Keratinocyte (primary cell): ENCODE measurements at places on chromosomes 6 and 20. TPM values are rescaled to one million over a fixed set of nuclear protein-coding genes. Genes with fewer than 3 reads are reported as not detected.
A peak's percentile ranks its signal among the peaks of the same experiment; 100 is the strongest.

OGFR gene
- 29.8 to 39.8 TPM (median 31.5 TPM) in 3 replicates for polyA plus RNA-seq

NOX3 gene
- not detected in 3 replicates for polyA plus RNA-seq

SLC4A11 gene
- 3.9 to 5.0 TPM (median 4.7 TPM) in 3 replicates for polyA plus RNA-seq

HCRTR2 gene
- polyA plus RNA-seq: not detected in 3 replicates

CYP39A1 gene
- polyA plus RNA-seq: 0.77 to 1.6 TPM (median 1.5 TPM) in 3 replicates

DNA sequence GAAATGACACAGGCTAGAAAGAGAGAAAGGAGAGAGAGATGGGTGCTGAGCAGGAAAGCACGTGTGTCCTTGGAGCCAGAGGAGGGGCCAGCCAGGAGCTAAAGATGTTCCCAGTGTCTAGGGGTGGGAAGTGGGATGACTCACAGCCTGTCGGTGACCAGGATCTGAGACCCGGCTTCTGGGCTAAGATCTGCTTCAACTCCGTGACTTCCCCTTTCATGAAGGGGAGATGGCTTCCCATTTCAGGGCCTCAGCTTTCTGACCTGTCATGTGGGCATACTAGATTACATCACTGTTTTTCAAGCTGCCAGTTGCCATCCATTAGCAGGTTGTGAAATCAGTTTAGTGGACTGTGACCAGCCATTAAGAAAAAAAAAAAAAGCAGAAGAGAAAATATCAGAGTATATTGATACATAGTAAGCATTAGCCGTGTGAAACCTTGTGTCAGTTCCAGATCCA lies 5.4 kb downstream of the TGM3 start:
- no peak overlapping the region for H3K4me3 ChIP-seq
- no peaks in the 10 kb centered on the region for H3K4me1 ChIP-seq
- H3K36me3 ChIP-seq: no peaks in the 10 kb centered on the region
- H3K27me3 ChIP-seq: peaks cover 25% of the 10 kb centered on the region
- no peak overlapping the region for H3K27ac ChIP-seq
- DNase-seq: no peak

- no peak overlapping the region for H3K27ac ChIP-seq
- peaks cover 1% of the 10 kb centered on the region for H3K4me1 ChIP-seq
- no peak overlapping the region for H3K4me3 ChIP-seq
- no peak for DNase-seq
Observed at GRCh38 chr6:134753001-134753400, 196.9 kb downstream of the ALDH8A1 start.

- H3K4me1 ChIP-seq: no peaks in the 10 kb centered on the region
- no peak overlapping the region for H3K4me3 ChIP-seq
- no peak overlapping the region for H3K27ac ChIP-seq
- no peak for DNase-seq
- H3K36me3 ChIP-seq: no peaks in the 10 kb centered on the region
- H3K27me3 ChIP-seq: no peaks in the 10 kb centered on the region
Observed at GRCh38 chr6:98687752-98688151, 146.6 kb upstream of the POU3F2 start.

- H3K27me3 ChIP-seq: no peaks in the 10 kb centered on the region
- no peaks in the 10 kb centered on the region for H3K4me1 ChIP-seq
- DNase-seq: no peak
- no peak overlapping the region for H3K4me3 ChIP-seq
- H3K27ac ChIP-seq: no peak overlapping the region
- no peaks in the 10 kb centered on the region for H3K36me3 ChIP-seq
Observed at GRCh38 chr6:131736003-131736596, 25.3 kb upstream of the CTAGE9 start.

DNA sequence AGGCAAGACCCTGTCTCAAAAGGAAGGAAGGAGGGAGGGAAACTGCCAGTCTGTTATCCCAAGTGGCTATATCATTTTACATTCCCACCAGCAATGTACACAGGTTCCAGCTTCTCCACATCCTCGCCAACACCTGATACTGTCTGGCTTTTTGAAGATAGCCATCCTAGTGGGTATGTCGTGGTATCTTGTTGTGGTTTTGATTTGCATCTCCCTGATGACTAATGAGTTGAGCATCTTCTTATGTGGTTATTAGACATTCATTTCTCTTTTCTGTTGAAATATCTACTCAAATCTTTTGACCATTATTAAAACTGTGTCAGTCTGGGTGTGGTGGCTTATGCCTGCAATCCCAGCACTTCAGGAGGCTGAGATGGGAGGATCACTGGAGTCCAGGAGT lies 47.9 kb upstream of the ARID1B start:
- H3K4me3 ChIP-seq: no peak overlapping the region
- peaks cover 9% of the 10 kb centered on the region for H3K4me1 ChIP-seq
- no peaks in the 10 kb centered on the region for H3K36me3 ChIP-seq
- peaks cover 4% of the 10 kb centered on the region for H3K27me3 ChIP-seq
- H3K27ac ChIP-seq: no peak overlapping the region

DNA sequence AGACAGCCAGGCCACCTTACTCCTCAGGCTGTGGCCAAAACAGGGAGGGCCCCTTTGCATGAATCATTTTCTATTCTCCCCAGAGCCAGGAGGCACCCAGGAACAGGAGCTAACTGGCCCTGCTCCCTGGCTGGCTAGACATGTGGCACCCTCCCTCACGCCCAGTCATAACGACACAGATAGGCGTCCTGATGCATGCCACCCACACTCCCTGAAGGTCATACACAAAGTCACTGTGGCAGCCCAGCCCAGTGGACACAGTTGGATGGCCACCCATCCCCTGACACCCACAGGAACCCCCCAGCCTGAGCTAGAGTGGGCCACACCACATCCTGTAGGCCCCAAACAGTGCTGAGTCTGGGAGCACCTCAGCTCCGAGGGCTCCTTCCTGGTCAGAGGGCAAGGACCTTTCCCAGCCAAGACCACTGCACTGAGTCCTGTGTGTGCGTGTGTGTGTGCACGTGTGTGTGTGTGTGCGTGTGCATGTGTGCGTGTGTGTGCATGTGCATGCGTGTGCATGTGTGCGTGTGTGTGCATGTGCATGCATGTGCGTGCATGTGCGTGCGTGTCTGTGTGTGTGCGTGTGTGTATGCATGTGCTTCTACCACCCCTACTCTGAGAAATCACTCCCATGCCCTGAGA lies 21.6 kb downstream of the TFEB start:
- no peak overlapping the region for H3K4me3 ChIP-seq
- peak overlapping the region; percentile 46 for H3K27ac ChIP-seq
- H3K36me3 ChIP-seq: peaks cover 1% of the 10 kb centered on the region
- peaks cover 39% of the 10 kb centered on the region for H3K4me1 ChIP-seq

GRCh38 chr6:359261-360035 lies 32.1 kb upstream of the IRF4 start:
- H3K27ac ChIP-seq: no peak overlapping the region
- no peaks in the 10 kb centered on the region for H3K4me1 ChIP-seq
- H3K36me3 ChIP-seq: no peaks in the 10 kb centered on the region
- H3K4me3 ChIP-seq: no peak overlapping the region
- no peak for DNase-seq

- H3K36me3 ChIP-seq: no peaks in the 10 kb centered on the region
- peaks cover 30% of the 10 kb centered on the region for H3K4me1 ChIP-seq
- no peak for DNase-seq
- H3K27me3 ChIP-seq: no peaks in the 10 kb centered on the region
Observed at GRCh38 chr6:148448369-148449012, 105.9 kb downstream of the SASH1 start.

DNA sequence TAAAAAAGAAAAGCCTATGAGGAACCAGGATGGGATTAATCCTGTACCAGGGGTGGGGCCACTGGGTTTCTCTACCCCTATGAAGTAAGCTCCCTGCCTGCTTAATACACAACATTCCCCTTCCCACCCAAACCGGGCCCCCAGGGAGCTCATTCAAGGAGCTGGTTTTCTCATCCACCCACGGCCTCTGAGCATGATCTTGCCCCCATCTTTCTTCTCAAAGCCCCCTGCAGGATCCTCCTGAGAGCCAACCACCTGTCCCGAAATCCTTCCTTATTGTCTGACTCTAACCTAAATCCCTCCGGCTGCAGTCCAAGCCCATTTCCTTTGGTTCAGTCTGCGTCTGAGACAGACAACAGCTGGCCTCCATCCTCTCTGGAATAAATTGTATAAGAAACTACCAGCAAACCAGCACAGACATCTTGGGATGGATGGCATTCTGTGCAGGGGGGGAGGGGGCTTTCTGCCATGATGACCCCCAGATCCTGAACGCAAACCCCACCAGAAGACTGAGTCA lies 21.0 kb downstream of the KCNK5 start:
- H3K27me3 ChIP-seq: no peaks in the 10 kb centered on the region
- no peak overlapping the region for H3K27ac ChIP-seq
- H3K4me1 ChIP-seq: peaks cover 8% of the 10 kb centered on the region
- no peak overlapping the region for H3K4me3 ChIP-seq

- H3K27me3 ChIP-seq: no peaks in the 10 kb centered on the region
- DNase-seq: no peak
- H3K4me3 ChIP-seq: no peak overlapping the region
- H3K4me1 ChIP-seq: no peaks in the 10 kb centered on the region
- H3K27ac ChIP-seq: no peak overlapping the region
- H3K36me3 ChIP-seq: no peaks in the 10 kb centered on the region
Observed at GRCh38 chr20:9078826-9079731, 10.2 kb downstream of the PLCB4 start.

DNA sequence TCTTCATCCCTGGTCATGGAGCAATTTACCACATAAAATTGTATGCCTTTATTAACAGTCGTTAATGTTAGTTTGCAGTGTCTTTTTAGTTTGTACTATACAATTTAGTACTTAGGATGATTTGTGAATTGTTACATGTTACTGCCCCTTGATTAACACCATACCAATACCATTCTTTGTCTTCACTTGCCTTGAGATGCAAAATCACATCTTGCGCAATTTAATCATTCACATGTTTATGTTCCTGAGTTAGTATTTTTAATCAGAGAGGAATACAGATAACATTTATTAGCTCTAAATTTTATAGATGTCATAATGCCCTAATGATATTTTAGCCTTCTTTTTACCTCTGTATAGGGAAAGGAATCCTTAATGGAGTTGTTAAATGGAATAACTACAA lies 114.1 kb downstream of the SCAF8 start:
- no peaks in the 10 kb centered on the region for H3K36me3 ChIP-seq
- no peaks in the 10 kb centered on the region for H3K27me3 ChIP-seq
- no peak overlapping the region for H3K4me3 ChIP-seq
- no peak overlapping the region for H3K27ac ChIP-seq
- no peaks in the 10 kb centered on the region for H3K4me1 ChIP-seq

DNA sequence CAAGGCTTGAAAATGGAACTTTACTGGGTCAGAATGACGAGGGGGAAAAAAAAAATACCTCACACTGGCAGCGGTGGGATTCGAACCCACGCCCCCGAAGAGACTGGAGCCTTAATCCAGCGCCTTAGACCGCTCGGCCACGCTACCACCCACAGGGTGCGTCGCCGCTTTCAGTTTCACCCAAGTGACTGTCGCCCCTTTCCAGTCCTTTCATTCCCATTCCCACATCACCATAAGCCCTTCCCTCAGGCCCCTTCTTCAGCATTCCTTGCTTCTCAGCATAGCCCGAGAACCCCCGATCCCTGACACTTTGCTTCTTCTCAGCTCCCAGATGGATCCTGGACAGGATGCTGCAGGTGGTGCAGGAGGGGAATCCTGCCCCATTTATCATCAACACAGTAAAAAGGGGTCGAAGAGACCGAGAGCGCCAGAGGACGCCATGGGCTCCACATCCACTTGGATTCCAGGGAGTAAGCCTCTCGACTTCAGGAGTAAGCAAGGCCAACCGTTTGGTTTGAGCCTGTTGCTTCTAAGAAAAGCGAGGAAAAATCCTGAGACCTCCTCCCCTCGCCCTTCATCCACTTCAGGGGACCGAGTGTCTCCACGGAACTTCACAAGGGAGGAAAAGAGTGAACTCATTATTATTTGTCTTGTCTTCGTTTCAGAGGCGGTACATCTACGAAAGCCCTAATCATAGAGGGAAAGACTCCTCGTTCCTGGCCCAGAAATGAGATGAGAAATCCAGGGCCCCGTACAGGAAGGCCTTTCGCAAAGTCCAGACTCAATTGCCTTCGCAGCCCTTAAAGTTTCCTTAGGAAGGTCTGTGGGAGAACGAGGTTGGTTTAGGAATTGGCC lies 20.0 kb upstream of the TRIM27 start:
- peak overlapping the region; percentile 59 for H3K27ac ChIP-seq
- H3K4me3 ChIP-seq: peak overlapping the region; percentile 75
- peaks cover 18% of the 10 kb centered on the region for H3K4me1 ChIP-seq
- H3K36me3 ChIP-seq: no peaks in the 10 kb centered on the region

DNA sequence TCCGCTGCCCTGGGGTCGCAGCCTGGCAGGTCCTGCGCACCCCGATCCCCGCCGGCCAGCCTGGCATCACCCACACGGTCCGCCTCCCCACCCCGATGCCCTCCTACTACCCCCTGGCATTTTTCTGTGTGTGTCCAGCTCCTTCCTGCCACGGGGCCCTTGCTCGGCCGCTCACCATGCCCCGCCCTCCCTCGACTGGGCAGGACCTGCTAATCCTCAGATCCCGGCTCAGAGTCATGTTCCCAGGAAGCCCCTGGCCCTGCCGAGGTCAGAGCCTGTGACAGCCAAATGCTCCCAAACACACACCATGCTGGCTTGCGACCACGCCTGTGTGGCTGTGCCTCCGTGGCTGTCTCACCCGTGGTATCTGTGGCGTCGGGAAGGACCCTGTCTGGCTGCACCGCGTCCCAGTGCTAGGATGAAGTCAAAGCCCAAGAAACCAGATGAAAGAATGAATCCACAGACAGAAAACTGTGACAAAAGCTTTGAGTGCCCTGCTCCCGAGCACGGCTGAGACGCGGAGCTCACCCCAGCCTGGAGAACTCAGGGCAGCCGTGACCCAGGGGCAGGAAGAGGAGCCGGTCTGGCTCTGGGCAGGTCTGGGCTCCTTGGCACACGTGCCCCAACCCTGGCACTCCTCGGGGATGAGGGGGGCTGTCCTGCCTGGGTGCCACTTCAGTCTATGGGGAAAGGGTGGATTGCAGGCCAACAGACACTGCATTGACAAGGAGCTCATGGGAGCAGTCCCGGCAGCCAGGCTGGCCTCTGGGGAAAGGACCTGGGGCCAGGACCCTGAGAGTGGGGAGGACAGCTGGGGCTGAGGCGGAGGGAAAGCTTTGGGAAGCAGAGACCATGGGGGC lies 20.8 kb upstream of the SLCO4A1 start:
- H3K27me3 ChIP-seq: no peaks in the 10 kb centered on the region
- H3K27ac ChIP-seq: no peak overlapping the region
- H3K4me3 ChIP-seq: no peak overlapping the region
- H3K36me3 ChIP-seq: no peaks in the 10 kb centered on the region

- H3K4me1 ChIP-seq: no peaks in the 10 kb centered on the region
- no peaks in the 10 kb centered on the region for H3K36me3 ChIP-seq
- no peak overlapping the region for H3K27ac ChIP-seq
- H3K27me3 ChIP-seq: no peaks in the 10 kb centered on the region
Observed at GRCh38 chr6:131470534-131470933, 102.5 kb upstream of the ARG1 start.
